HCT116 (cell line): ENCODE measurements at places on chromosomes 6 and 20. TPM values are rescaled to one million over a fixed set of nuclear protein-coding genes. Genes with fewer than 3 reads are reported as not detected.

GSTA3 gene
- total RNA-seq, result not detected

SLC17A3 gene
- total RNA-seq, result not detected

HRH3 gene
- total RNA-seq, result not detected

PPP1R3G gene
- total RNA-seq, result 0.27 TPM

- H3K27ac ChIP-seq, result no peak overlapping the region
- H3K36me3 ChIP-seq, result peaks cover 14% of the 10 kb centered on the region; the same call in 1 of the 2 replicates
- DNase-seq, result no peak
- no peaks in the 10 kb centered on the region for H3K27me3 ChIP-seq
- no peaks in the 10 kb centered on the region for H3K4me1 ChIP-seq
- no peak overlapping the region for H3K4me3 ChIP-seq
Observed at GRCh38 chr6:126040826-126041225, 54.5 kb downstream of the TRMT11 start.

DNA sequence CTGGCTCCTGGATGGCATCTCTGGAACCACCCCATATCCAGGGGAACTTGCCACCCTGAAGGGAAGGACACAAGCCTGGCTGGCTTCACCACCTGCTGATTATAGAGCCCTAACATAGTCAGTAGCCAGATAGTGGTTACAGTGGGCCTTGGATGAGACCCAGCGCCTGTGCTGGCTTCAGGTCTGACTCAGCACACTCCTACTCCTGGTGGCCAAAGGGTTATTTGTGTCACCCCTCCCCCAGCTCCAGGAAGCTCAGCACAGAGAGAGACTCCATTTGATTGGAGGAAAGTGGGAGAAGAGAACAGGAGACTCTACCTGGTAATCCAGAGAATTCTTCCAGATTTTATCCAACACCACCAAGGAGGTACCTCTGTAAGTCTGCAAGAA is 12.8 kb downstream of the SNX14 start:
- H3K4me3 ChIP-seq, result peak overlapping the region; percentile 1; the same call in 1 of the 2 replicates
- no peaks in the 10 kb centered on the region for H3K36me3 ChIP-seq
- H3K4me1 ChIP-seq, result peaks cover 26% of the 10 kb centered on the region
- DNase-seq, result no peak
- H3K27ac ChIP-seq, result 0 out of 2 replicates have a peak overlapping the region, but pooled peaks have one; percentile 6

- H3K4me3 ChIP-seq, result no peak overlapping the region
- H3K4me1 ChIP-seq, result no peaks in the 10 kb centered on the region
- no peak for DNase-seq
- no peaks in the 10 kb centered on the region for H3K36me3 ChIP-seq
- no peak overlapping the region for H3K27ac ChIP-seq
- no peaks in the 10 kb centered on the region for H3K27me3 ChIP-seq
Observed at GRCh38 chr20:8963330-8963729, 105.6 kb upstream of the PLCB4 start.

- no peaks in the 10 kb centered on the region for H3K36me3 ChIP-seq
- H3K27ac ChIP-seq, result no peak overlapping the region
- H3K27me3 ChIP-seq, result no peaks in the 10 kb centered on the region
- DNase-seq, result no peak
Observed at GRCh38 chr20:2759603-2760296, 40.7 kb downstream of the CPXM1 start.

- H3K4me1 ChIP-seq, result no peaks in the 10 kb centered on the region
- no peak for DNase-seq
- no peak overlapping the region for H3K4me3 ChIP-seq
- no peak overlapping the region for H3K27ac ChIP-seq
Observed at GRCh38 chr6:69868961-69869360, 2.6 kb downstream of the COL19A1 start.

- H3K36me3 ChIP-seq, result no peaks in the 10 kb centered on the region
- no peak for DNase-seq
- H3K4me1 ChIP-seq, result peaks cover 40% of the 10 kb centered on the region
- H3K27ac ChIP-seq, result peak overlapping the region; percentile 95
- no peaks in the 10 kb centered on the region for H3K27me3 ChIP-seq
- peak overlapping the region; percentile 70 for H3K4me3 ChIP-seq
Observed at GRCh38 chr6:156778454-156779205, 1.5 kb downstream of the ARID1B start.

DNA sequence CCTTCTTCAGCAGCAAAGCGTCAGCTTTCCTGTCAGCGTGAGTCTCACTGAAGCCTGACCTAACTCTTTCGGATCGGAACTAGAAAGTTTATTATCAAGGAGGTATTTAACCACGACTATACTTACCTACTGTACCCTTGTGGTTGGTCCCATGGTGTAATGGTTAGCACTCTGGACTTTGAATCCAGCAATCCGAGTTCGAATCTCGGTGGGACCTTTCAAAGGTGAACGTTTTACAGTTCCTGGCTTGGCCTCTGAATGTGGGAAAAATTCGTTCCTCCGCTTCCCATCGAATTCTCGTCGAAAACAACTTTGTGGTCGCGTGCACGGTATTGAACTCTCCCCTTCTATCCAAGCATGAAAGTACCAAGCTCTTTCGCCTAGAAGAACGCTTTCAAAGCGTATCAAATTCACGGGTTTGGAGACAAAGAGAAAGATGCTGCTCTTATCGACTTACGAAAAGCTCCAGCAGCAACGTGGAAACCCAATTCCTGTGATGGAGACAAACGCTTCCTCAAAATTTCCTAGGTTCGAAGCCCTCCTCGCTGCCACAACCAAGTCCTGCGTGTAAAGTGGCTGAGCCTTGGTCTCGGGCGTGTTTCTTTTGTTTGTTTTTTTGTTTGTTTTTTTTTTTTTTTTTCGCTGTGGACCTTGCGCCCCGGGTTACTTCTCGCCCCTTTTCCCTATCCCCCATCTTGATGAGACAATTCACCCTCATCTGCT is 63.7 kb downstream of the GPX5 start:
- H3K27me3 ChIP-seq, result no peaks in the 10 kb centered on the region
- H3K4me3 ChIP-seq, result peak overlapping the region; percentile 10; the same call in 1 of the 2 replicates
- H3K36me3 ChIP-seq, result no peaks in the 10 kb centered on the region

DNA sequence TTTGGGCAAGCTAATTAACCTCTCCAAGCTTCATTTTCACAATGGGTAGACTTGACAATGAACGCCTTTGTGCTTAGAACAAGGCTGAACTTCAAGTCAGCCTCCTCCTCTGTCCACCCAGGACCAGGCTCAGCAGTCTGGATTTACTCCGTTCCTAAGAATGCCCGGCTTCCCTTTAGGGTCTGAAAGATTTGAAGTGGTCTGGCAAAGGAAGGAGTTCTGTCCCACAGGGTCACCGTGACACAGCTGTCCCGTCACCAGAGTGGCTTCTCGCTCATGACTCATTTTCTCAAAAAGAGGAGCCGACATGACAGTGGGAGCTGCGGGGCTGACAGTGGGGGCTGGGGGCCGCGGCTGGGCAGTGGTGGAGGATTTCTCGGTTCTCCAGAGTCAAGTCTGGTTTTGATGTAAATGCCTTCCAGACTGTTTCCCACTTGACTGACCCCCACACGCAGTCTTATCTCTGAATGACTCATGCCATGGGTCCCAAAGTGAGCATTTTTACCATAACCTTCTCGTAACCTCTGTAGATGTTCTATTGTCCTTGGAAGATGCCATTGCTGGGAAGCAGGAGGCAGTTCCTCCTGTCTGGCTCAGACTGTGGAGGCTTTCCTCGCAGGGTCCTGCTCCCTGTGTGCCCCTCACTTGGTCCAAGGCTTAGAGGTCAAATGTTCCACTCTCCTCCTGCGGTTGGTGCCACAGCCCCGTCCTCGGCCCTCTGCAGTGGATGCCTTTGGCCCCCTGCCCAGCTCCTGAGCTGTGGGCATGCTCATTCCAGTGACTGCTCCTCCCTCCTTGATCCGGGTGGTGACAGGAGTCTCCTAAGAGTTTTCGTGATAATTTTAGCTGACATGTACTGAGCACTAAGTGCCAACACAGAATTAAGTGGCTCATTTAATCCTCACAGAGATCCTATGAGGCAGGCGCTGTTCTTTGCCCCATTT is 253.1 kb downstream of the FNDC1 start:
- no peaks in the 10 kb centered on the region for H3K4me1 ChIP-seq
- DNase-seq, result no peak
- no peak overlapping the region for H3K4me3 ChIP-seq

GRCh38 chr20:62292108-62292507 is 10.7 kb upstream of the ADRM1 start:
- DNase-seq, result no peak
- no peaks in the 10 kb centered on the region for H3K27me3 ChIP-seq
- no peaks in the 10 kb centered on the region for H3K4me1 ChIP-seq
- peaks cover 5% of the 10 kb centered on the region; the same call in 1 of the 2 replicates for H3K36me3 ChIP-seq
- H3K27ac ChIP-seq, result no peak overlapping the region

- no peaks in the 10 kb centered on the region for H3K36me3 ChIP-seq
- no peaks in the 10 kb centered on the region for H3K4me1 ChIP-seq
- no peak for DNase-seq
Observed at GRCh38 chr6:166721576-166721975, 94.5 kb upstream of the RPS6KA2 start.
